ENCODE measurements at places on chromosomes 5 and 9.

DNA sequence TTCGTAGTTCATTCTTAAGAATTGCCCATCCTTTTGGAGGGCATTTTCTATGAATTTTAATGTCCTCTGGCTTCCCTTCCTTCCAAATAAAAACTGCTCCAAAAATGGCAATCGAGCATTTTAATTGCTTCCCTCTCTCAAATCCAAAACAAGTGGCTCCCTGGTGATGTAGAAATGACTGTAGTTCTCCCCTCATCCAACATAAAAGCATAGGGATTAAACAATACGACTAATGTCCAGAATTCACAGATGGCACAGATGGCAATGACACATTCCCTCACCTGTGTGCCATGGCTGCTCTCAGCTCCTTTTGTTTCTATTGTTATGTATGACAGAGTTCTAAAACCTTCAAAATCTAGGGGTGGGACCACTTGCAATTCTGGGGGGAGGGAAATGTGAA is 417.3 kb downstream of the RAB3C start:
- DNase-seq = no peak

DNA sequence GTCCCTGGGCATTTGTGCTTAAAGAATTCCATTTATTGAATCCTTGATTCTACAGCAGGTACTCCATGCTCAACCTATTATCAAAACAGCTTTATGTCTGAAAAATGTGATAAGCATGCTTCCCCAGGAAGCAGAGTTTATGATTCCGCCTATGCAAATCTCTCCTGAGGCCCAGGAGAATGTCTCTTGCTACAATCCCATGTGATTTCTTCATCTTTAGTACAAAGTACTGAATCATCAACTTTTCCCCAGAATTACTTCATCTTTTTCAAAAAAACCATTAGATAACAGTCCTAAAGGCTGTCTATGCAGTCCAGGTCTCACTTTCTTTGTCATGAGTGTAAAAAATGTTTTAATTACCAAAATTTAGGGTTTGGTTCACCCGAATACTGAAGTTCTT is 130.2 kb upstream of the ADAMTSL1 start:
- DNase-seq = no peak

- no peak for DNase-seq
Observed at GRCh38 chr5:173689171-173689736, 72.8 kb upstream of the BOD1 start.

- no peak for DNase-seq
Observed at GRCh38 chr5:96629774-96630173, 32.4 kb upstream of the CAST start.

DNA sequence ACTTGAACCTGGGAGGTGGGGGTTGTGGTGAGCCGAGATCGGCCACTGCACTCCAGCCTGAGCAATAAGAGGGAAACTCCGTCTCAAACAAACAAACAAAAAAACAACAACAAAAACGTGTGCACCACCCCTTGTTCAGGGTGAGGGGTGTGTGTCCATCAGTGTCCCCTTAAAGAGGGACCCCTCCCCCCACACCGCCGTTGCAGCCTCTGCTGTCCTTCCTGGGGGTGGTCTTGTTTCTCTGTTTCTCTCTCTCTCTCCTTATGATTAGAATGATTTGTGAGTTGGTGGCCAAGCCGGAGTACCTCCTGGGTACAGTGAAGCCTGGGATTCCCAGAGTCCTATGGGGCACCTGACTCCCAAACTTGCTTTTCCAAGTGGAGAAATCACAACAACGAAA is 49.6 kb downstream of the RGS3 start:
- DNase-seq = no peak

- no peak for DNase-seq
Observed at GRCh38 chr5:51225789-51226742, 157.2 kb upstream of the ISL1 start.

- DNase-seq = no peak
Observed at GRCh38 chr9:103730866-103731265, 363.2 kb upstream of the SMC2 start.

All from CD14-positive monocyte (primary cell).